Activated B cell treated with CpG ODN at 0.5 μM for 24 hours (primary cell): ENCODE measurements at places on chromosomes 4 and X. TPM values are rescaled to one million over a fixed set of nuclear protein-coding genes. Genes with fewer than 3 reads are reported as not detected.

Gene NCAPG
- total RNA-seq = 1.1 and 1.5 TPM in 2 replicates

Gene EGF
- total RNA-seq = not detected in 2 replicates

Gene STPG2
- total RNA-seq = 0.37 and 0.69 TPM in 2 replicates

Gene WAS
- 101 and 102 TPM in 2 replicates for total RNA-seq

Gene WDFY3
- total RNA-seq = 0.04 and 0.05 TPM in 2 replicates

Gene PAGE4
- not detected in 2 replicates for total RNA-seq

Gene SPACA5
- not detected in 2 replicates for total RNA-seq

Gene CSN1S1
- not detected in 2 replicates for total RNA-seq

Gene NRK
- total RNA-seq = not detected in 2 replicates

Gene NUP62CL
- total RNA-seq = 1.1 and 1.4 TPM in 2 replicates

Gene PDCL2
- not detected in 2 replicates for total RNA-seq

Gene RPL36A
- 234 and 287 TPM in 2 replicates for total RNA-seq

Gene NPY5R
- not detected in 2 replicates for total RNA-seq

Gene SOWAHB
- not detected in 2 replicates for total RNA-seq

GRCh38 chr4:27490766-27491165 is 630.1 kb downstream of the STIM2 start:
- H3K36me3 ChIP-seq = no peaks in the 10 kb centered on the region
- no peaks in the 10 kb centered on the region for H3K4me1 ChIP-seq
- H3K4me3 ChIP-seq = no peak overlapping the region
- H3K27ac ChIP-seq = no peak overlapping the region
- DNase-seq = no peak

- H3K4me3 ChIP-seq = no peak overlapping the region
- no peak overlapping the region for H3K27ac ChIP-seq
- peaks cover 6% of the 10 kb centered on the region for H3K4me1 ChIP-seq
- H3K36me3 ChIP-seq = no peaks in the 10 kb centered on the region
- H3K27me3 ChIP-seq = no peaks in the 10 kb centered on the region
Observed at GRCh38 chr4:47010912-47011446, 17.6 kb upstream of the GABRA4 start.

- no peaks in the 10 kb centered on the region for H3K36me3 ChIP-seq
- H3K4me3 ChIP-seq = no peak overlapping the region
- no peak overlapping the region for H3K27ac ChIP-seq
- H3K27me3 ChIP-seq = peaks cover 5% of the 10 kb centered on the region
Observed at GRCh38 chr4:184250795-184251669, 33.4 kb upstream of the ENPP6 start.

DNA sequence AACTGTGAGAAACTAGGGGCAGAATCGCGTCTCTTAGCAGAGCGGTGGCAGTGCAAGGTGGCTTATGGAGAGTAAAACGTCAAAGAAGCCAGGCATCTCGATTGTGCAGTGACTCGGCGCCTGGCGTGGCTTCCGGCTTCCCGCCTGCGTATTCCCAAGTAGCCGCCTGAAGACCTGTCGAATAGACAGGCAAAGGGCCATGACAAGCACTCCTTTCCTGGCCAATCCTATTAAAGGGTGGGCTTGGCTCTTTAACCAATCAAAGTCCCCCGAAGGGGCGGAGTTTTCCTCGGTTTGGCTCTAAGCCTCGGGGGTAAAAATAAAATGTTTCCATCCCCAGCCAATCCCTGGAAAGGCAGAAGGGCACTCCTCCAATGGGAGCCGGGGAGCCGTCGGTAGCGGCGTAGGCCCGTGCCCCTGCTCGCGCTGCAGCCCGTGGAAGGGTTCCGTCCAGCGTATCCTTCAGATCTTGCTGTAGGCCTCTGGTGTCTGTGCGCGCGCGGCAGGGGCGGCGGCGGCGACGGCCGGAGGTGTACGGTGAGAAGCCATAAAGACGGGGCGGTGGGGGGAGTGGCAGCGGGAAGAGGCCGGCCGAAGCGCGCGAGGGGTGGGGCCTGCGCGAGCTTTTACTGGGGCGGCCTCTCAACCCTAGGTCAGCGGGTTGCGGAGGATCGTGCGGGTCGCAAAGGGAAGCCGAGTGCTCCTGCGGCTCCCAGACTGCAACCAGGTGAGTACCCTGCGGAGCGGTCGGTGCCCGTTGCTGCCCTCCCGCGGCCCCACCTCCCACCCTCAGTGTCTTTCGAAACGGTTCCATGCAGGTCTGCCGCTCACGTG is at the start of gene KANTR:
TSS of gene KANTR (plus strand) at position 395 of the 834 bp plus-strand sequence. CDS start 30,131 bp downstream, outside the sequence.
- peaks cover 20% of the 10 kb centered on the region for H3K4me1 ChIP-seq
- H3K27ac ChIP-seq = peak within 1 kb of the TSS; percentile 85
- no peaks in the 10 kb centered on the region for H3K27me3 ChIP-seq
- peak; percentile 67 for DNase-seq
- peak within 1 kb of the TSS; percentile 88 for H3K4me3 ChIP-seq

DNA sequence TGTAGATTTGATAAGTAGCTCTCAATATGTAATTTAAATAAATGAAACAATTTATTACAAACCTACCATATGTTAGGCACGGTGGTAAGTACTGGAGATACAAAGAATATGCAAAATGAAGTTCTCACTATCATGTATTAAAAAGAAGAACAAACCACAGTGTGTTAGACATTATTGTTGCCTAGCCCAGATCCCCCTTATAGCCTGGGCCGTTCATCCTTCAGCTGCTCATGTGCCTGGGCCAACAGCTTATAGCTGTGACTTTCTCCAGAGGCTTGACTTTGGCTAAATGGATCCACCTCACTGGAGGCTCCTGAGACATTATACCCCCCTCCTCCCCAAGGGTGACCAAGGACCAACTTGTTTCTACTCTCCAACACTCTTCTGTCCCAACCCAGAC is 29.8 kb upstream of the CCNG2 start:
- H3K4me1 ChIP-seq = peaks cover 70% of the 10 kb centered on the region
- peak overlapping the region; percentile 89 for H3K27ac ChIP-seq
- peak overlapping the region; percentile 16 for H3K4me3 ChIP-seq
- no peak for DNase-seq

- no peak for DNase-seq
- no peak overlapping the region for H3K27ac ChIP-seq
- peaks cover 20% of the 10 kb centered on the region for H3K27me3 ChIP-seq
- no peak overlapping the region for H3K4me3 ChIP-seq
- H3K4me1 ChIP-seq = no peaks in the 10 kb centered on the region
- no peaks in the 10 kb centered on the region for H3K36me3 ChIP-seq
Observed at GRCh38 chr4:6493658-6494304, 21.4 kb upstream of the PPP2R2C start.

DNA sequence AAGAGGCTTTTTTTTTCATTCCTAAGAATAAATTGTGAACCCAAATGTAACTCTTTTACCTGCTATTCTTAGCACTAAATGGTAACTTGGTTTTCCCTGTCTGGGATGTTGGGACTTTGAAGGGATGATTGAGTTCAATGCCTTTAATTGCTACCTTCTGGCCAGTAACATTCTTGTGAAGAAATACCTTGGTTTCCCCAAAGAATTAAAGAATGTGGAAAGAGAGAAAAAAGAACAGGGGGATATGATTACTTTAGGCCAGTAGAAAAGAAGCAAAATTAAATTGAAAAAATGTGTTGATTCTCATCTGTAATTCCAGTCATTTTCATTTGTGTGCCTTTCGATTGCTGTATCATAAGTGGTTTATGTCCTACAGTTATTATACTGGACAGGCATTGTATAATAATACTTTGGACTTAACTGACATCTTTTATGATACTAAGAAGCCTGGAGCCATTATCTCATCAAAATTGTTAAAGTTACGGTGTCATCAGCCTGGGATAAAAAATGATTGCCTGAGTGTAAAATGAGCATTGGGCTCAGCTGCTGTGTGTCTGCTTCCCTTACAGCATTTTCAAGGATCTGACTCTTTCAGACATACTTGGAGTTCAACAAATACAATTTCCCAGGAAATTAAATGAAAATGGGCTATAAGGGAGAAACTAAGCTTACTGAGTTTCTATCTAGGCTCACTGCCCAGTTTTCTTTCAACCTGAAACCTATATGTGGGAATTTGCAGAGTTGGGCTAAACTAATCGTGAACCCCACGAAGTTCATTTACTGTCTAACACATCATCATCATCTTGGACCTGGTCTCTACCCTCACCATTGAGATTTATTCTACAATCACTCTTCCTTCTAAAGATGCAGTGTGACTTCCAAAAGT is 146.3 kb downstream of the SHROOM3 start:
- no peak overlapping the region for H3K27ac ChIP-seq
- peaks cover 26% of the 10 kb centered on the region for H3K27me3 ChIP-seq

GRCh38 chr4:165758086-165758485 is 115.0 kb upstream of the TLL1 start:
- no peaks in the 10 kb centered on the region for H3K4me1 ChIP-seq
- H3K36me3 ChIP-seq = no peaks in the 10 kb centered on the region
- no peaks in the 10 kb centered on the region for H3K27me3 ChIP-seq
- no peak overlapping the region for H3K4me3 ChIP-seq

GRCh38 chr4:2059046-2059725 is at the start of gene NAT8L:
NAT8L (plus strand) TSS chr4:2059327; CDS start chr4:2059512, 185 bp downstream.
- H3K4me1 ChIP-seq = peaks cover 2% of the 10 kb centered on the region
- H3K27me3 ChIP-seq = peaks cover 27% of the 10 kb centered on the region
- peak within 1 kb of the TSS; percentile 52 for H3K4me3 ChIP-seq
- H3K27ac ChIP-seq = no peak within 1 kb of the TSS
- no peaks in the 10 kb centered on the region for H3K36me3 ChIP-seq
- no peak for DNase-seq

DNA sequence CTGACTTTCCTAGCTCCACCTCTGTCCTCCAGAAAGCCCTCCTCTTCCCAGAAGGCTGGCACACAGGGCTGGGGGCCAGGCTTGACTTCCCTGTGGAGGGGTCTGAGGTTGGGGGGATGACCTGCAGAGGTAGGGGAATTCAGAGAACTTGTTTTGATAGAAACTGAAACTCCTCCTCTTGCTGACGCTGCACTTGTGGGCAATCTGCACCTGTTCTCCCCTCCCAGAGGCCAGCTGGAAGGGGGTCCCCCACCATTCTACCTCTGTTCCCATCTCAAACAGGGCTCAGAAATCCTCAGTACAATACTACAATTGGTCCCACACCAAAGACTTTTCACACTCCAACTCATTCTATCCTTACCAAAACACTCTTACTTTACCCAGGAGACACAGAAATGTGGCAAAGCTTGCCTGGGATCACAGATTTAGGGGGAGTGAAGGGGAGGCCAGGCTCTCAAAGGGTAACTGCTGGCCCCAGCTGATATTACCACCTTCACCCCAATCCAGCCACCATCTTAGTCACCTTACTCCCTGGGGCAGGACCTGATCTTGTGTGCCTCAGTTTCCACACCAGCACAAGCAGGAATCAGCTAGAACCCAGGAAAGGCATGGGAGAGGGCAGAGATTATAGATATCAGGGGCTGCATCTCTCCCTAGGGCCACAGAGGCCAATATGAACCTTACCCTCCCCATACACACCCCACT is 18.5 kb downstream of the OTUD5 start:
- DNase-seq = peak; percentile 42
- peaks cover 45% of the 10 kb centered on the region for H3K36me3 ChIP-seq
- H3K4me1 ChIP-seq = peaks cover 94% of the 10 kb centered on the region
- H3K4me3 ChIP-seq = peak overlapping the region; percentile 75

GRCh38 chr4:154044108-154044531 is 255.2 kb upstream of the SFRP2 start:
- no peaks in the 10 kb centered on the region for H3K27me3 ChIP-seq
- no peak for DNase-seq
- H3K4me3 ChIP-seq = no peak overlapping the region
- H3K36me3 ChIP-seq = no peaks in the 10 kb centered on the region
- no peaks in the 10 kb centered on the region for H3K4me1 ChIP-seq

DNA sequence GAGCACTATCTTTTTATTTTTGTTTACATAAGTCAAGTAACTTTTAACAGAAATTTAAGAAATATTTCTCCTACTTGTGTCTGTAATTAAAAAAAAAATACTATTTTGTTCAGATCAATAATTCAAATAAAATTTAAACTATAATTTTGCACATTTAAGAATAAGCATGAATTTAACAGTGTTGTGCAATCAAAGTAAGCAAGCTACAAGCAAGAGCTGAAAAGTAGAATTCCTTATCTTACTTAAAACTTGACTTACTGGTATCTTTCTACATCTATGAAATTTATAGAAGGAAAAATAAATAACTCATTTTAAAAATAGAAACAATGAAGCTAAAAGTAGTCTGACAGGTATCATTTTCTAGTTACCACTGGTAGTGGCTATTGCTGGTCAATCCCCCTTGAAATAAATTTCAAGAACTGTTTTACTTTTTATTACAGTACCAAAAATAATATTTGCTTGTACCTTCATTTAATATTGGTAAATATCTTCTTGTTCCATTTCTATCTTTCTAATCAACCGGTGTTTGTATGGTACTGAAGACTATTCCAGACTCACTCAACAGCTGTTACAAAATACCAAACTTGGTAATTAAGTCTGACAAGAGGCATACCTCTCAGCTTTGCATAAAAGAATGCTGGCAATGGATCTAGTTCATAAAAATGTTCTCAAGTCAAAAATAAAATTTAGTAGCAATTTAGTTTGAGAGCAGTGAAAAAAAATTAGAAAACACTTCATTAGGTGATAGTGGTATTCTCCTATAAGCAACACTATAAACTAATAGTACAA is 62.2 kb downstream of the NOCT start:
- H3K27ac ChIP-seq = no peak overlapping the region
- DNase-seq = no peak
- no peaks in the 10 kb centered on the region for H3K27me3 ChIP-seq
- peaks cover 21% of the 10 kb centered on the region for H3K36me3 ChIP-seq

DNA sequence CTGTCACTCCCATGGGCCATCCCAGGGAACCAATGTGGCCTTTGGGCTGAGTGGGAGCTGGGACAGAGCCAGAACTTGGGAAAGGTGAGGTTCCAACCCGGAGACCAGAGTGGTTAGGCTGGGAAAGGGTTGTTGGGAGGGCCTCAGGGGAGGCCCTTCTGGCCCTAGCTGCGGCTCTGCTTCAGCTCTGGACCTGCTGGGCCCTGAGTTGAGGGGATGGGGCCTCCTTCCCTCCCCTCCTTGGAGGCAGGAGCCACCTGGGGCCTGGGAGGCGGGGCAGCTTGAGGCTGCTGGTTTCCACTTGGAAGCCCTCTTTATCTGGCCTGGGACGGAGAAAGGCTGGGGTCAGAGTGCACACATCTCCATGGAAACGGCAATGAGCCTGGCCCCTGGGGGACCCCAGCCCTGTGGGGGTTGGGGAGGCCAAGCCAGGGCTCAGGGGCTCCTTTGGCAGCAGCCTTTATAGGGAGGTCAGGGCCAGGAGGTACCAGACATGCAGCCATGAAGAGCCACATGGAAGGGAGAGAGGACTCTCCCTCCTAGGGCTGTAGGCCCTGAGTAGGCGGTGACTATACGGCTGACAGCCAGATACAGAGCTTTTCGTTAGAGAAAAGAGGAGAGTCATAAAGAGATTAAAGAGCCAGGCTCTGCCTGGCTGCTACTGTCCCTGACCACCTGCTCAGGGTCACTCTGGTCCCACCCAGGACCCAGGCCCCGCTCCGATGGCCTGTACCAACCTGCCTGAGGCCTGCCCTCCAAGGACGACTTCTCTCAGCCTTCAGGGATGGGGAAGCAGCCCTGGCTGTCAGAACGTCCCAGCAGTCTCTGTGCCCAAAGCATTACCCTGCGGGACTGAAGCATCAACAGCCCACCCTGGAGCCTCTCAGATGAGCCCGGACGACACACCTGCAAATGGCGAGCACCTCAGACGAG is 6.9 kb upstream of the NSD2 start:
- H3K4me1 ChIP-seq = peaks cover 18% of the 10 kb centered on the region
- H3K27ac ChIP-seq = no peak overlapping the region
- no peak overlapping the region for H3K4me3 ChIP-seq
- DNase-seq = no peak

GRCh38 chr4:83010522-83011318 is at the start of gene LIN54:
LIN54 (minus strand) TSS chr4:83010823; CDS start chr4:82984844, 25,979 bp downstream.
- peak; percentile 65 for DNase-seq
- H3K27me3 ChIP-seq = no peaks in the 10 kb centered on the region
- peaks cover 49% of the 10 kb centered on the region for H3K4me1 ChIP-seq
- H3K36me3 ChIP-seq = peaks cover 7% of the 10 kb centered on the region
- H3K27ac ChIP-seq = peak within 1 kb of the TSS; percentile 93
